ENCODE measurements at places on chromosomes 6 and 20.

DNA sequence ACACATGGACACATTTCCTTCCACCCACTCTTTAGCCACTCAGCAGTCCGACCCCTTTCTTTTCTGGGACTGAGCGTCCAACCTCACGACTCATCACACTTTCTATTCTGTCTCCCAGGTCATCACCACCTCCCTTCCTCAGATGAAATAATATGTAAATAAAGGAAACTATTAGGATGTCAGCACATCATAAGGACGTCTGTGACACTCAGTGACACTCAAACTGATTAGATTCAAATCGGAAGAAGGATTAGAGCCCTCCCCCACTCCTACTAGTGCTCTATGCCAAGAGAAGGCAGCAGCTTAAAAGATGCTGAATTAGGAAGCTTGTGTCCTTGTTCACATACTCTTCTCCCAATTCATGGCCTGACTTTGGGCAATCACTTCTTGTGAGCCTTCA is 113.6 kb downstream of the TNFRSF21 start:
- DNase-seq: no peak

GRCh38 chr6:136412410-136412809 is 122.8 kb upstream of the BCLAF1 start:
- no peak for DNase-seq

GRCh38 chr6:135351635-135352034 is 145.9 kb downstream of the AHI1 start:
- no peak for DNase-seq

DNA sequence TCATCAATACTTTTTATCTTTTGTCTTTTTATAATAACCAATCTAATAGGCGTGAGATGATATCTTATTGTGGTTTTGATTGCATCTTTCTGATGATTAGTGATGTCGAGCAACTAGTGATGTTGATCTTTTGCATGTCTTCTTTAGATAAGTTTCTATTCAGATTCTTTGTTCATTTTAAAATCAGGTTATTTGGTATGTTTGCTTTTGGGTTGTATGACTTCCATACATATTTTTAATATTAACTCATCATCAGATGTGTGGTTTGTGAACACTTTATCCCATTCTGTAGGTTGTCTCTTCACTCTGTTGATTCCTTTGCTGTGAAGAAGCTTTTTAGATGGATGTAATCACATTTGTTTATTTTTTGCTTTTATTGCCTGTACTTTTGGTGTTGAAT is 295.8 kb downstream of the BCKDHB start:
- no peak for DNase-seq
